ENCODE measurements at places on chromosomes 7 and 10.

DNA sequence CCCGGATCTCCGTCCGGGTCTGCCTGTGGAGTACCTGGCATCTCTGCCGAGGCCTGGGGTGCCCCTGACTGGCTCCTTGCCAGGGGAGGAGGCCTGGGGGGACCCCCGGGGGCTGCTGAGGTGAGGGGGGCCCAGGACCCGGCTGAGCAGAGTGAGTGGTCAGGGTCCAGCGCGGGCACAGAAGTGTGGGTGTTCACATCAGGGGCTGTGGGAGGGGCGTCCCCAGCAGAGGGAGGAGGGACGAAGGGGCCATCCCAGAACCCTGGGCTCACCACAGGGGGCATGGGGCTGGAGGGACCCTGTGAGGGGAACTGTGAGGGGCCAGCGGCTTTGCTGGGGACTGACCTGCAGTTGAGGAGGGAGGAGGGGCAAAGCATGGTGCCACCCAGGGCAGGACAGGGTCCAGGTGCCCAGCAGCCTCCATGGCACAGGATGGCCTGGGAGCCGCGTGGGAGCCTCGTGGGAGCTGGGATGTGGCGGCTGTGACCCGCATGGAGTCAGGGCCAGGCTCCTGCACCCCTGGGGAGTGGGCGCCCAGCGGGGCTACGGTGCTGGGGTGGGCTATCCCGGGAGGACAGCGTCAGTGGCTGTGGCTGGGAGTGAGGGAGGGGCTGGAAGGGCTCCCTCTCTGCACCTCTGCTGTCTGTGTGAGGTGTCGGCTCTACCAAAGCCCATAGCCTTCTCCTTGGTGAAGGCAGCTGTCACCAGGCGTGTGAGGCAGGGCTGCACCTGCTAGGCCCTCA, 91.2 kb downstream of the DNAJB6 start:
- DNase-seq, result no peak

GRCh38 chr10:79070606-79071395, 2.0 kb downstream of the ZMIZ1 start:
- DNase-seq, result peak; percentile 79

DNA sequence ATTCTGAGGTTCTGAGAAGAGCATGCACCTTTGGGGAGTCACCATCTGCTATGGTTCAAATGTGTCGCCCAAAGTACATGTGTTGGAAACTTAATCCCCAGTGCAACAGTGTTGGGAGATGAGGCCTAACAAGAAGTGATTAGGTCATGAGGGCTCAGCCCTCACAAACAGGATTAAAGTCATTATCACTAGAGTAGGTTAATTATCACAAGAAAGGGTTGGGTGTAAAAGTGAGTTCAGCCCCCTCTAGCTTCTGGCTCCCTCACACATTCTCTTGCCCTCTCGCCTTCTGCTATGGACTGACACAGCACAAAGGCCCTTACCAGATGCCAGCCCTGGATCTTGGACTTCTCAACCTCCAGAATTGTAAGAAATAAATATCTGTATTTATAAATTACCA, 100.3 kb upstream of the C10orf90 start:
- no peak for DNase-seq

- no peak for DNase-seq
Measured at GRCh38 chr7:5270788-5271187, 12.0 kb upstream of the SLC29A4 start.

- no peak for DNase-seq
Measured at GRCh38 chr7:13257661-13258060, 570.2 kb downstream of the ARL4A start.

DNA sequence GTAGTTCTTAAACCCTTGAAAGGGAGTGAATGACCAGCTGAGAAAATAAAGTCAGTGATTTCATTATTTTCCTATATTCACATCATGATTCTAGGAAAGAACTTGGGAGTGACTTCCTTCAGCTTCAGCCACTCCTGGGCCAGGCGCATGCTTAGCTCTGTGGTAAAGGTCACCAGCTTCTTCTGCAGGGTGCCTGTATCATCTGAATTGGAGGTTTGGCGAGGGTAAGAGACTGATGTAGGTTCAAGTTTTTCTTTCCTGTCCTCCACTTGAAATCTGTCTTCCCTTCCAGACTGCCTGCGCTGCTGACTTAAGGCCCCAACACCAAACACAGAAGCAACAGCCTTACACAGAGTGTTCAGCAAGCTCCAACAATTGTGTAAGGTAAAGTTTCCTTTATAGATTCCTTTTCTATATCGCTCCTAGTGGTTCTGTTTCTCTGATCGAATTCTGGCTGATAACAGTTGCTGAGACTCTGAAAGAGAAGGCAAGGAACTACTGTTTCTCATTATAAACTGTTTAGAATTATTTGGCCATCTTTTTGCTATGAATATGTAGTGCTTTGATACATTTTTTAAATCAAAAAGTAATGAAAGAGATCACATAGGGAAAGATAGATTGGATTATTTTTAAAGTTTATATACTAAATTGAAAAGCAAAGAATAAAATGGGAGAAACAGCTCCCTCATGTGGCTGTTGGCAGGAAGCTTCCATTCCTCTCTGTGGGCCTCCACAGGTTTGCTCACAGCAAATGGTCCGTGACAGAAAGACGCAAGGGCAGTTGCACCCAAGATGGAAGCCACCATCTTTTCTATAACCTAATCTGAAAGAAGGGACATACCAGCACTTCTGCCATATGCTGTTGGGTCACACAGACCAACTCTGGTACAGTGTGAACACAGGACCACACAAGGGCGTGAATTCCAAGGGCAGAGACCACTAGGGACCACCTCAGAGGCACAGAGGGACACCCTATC, 14.0 kb downstream of the GATAD1 start:
- DNase-seq, result no peak

GRCh38 chr10:119351189-119351588, 143.8 kb downstream of the GRK5 start:
- no peak for DNase-seq

- DNase-seq, result no peak
Measured at GRCh38 chr7:137890449-137890921, 43.7 kb upstream of the DGKI start.

GRCh38 chr7:115191526-115191925, 269.6 kb downstream of the MDFIC start:
- DNase-seq, result no peak

DNA sequence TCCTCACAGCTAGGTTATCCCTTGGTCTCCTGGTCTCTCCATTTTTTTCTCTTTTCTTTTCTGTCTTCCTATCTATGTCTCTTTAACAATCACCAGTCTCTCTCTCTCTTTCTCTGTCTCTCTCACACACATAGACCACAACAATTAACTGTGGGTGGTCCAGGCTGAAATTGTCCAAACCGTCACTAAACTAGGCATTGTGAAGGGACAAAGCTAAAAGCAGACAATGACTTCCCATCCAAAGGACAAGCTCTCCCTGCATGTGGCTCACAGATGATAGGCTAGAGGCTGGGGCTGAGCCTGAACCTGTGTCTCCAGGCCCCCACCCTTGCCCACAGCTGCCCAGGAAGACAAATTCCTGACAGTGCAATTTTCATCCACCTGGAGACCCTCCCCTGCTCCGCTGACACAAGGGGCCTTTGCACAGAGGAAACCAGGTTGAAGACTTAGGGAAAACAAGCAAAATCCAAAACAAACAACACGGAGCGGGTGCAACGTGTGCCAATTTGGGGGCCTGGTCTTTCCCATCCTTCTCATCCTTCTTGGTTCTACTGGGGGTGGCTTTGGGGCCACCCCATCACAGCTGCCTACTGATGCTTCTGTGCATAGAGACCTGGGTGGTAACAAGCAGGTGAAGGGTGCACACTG, 755.4 kb downstream of the GRID1 start:
- no peak for DNase-seq

GRCh38 chr7:1536743-1537534, 6.4 kb downstream of the MAFK start:
- DNase-seq, result peak; percentile 87

DNA sequence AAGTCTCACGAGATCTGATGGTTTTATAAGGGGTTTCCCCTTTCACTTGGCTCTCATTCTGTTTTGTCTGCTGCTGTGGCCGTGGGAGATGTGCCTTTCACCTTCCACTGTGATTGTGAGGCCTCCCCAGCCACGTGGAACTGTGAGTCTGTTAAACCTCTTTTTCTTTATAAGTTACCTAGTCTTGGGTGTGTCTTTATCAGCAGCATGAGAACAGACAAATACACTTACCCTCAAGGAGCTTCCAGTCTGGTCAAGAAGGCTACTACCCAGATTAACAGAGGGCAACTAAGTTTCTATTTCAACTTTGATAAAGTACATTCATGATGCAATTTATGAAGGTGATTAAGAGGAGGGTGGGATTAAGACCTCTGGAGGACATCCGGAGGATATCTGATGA, 13.1 kb downstream of the SMKR1 start:
- DNase-seq, result no peak

- DNase-seq, result no peak
Measured at GRCh38 chr10:23013581-23014335, 81.6 kb upstream of the MSRB2 start.

DNA sequence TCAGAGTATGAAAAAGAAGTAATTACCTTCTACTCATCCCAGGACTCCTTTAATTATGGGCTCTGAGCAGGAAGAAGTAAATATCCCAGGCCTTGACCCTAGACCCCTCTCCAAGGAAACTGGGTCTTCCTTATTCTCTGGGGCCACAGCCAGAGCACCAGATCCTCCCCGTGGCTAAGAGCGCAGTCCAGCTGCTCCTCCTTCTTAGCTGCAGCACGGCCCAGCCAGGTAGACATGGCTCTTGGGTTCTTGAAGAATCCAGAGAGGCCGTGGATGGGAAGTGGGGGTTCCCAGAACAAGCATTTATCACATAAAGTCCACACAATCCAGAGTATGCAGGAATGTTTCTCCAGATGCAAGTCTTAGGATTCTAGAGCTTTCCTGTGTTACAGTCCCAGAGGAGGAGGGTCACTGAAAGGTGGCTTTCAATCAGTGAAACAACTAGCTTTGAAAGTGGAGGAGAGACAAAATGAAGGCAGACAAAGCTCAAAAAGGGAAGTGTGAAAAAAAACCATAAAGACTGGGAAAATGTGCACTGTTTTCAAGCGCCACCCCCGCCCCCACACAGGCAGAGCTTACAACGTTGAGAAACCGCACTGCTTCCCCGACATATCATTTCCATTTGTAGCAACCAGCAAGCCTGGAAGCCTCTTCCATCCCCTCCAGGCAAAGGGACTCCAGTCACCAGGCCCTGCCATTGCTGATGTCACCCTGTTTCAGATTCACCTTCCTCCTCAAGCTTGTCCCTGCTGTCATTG, 396.5 kb upstream of the MKI67 start:
- no peak for DNase-seq

- peak; percentile 56 for DNase-seq
Measured at GRCh38 chr10:23291551-23292334, 52.9 kb downstream of the C10orf67 start.

GRCh38 chr10:131816941-131817700, 83.7 kb upstream of the PPP2R2D start:
- DNase-seq, result peak; percentile 10

DNA sequence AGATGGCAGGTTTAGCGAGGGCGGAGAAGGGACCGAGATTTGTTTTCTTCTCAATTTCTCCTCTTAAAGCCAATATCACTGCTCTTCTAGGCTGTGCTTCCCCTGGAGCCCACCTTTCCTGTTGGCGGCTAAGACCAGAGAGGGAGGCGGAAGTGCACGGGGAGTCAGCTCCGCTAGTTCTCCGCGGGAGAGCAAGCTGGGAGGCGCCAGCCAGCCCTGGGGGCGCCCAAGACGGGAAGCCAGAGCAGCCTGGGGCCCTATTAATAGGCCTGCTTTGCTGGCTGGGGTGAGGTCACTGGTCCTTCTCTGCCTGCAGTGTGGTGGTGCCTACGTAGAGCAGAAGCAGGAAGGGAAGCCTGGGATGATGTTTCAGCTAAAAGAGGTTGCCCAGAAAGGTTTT, 61.6 kb downstream of the LSM5 start:
- DNase-seq, result no peak

- DNase-seq, result peak; percentile 36
Measured at GRCh38 chr10:124558339-124559321, 97.0 kb downstream of the LHPP start.

- DNase-seq, result no peak
Measured at GRCh38 chr10:103277713-103278536, 987 bp downstream of the INA start.

DNA sequence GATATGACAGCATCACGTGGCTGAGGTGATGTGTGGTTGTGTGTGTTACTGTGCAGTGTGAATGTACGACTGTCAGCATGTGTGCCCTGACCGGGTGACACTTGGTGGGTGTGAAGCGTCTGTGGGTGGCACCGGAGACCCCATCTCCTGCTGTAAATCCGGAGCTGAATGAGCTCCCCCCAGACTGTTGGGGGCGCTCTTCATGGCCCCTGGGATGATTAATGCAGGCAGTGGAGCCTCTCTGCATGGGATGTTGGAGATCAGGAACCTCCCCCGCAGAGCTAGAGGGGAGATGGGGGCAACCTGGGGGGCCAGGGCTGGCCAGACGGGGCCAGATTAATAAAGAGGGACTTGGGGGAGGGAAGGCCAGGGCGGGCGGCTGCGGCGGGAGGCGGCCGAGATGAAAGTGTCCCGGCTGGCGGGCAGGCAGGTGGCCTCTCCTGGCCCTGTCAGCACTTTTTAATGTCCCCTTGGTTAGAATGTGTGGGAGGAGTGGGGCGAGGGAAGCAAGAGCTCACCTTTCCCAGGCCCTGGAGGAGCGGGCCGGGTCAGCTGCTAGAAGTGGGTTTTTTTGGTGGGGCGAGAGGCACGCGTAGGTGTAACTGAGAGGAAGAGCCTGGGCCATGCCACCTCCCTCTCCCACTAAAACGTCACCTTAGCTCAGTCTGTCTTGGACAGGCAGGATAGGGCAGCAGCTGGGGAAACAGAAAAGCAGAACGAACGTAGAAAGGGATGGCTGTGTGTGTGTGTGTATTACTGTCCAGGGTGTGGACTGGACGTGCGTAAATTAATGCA, 34.1 kb downstream of the HIF1AN start:
- no peak for DNase-seq

DNA sequence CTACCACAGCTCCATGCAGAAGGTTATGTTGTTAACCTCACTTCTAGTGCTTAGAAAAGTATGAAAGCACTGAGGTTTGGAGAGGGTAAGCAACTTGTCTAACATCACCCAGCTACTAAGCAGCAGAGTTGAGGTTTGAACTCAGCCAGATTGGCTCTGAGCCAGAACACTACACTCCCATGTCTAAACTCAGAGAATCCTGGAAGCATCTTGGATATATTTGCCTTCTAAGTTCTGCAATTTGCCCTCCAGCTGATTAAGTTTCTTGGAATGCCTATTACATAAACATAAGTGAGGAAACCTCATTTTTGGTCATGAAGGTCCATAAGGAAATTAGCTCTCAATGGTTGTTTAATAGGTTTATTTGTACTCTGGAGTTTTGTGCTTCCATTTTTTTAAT, 78.1 kb upstream of the PHYHIPL start:
- DNase-seq, result no peak

DNA sequence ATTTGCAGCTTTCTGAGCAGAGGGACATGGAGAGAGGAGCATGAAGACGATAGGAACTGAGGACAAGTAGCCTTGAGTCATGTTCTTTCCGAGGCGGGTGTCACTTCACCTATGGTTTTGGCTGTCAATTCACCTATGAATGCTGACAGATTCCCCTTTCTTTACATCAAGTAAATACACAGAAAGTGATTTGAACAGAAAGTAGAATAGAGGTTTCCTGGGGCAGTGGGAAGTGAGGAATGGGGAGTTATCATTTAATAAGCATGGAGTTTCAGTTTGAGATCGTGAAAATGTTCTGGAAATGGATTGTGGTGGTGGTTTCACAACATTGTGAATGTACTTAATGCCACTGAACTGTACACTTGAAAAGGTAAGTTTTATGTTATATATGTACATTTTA, 138.4 kb upstream of the MDFIC start:
- no peak for DNase-seq

- no peak for DNase-seq
Measured at GRCh38 chr10:125091891-125092290, 68.5 kb downstream of the CTBP2 start.

- no peak for DNase-seq
Measured at GRCh38 chr7:47444376-47445098, 137.4 kb downstream of the TNS3 start.

Data from dorsolateral prefrontal cortex (tissue), 122 donors.